ENCODE measurements at places on chromosomes 3 and 15. TPM values are rescaled to one million over a fixed set of nuclear protein-coding genes. Genes with fewer than 3 reads are reported as not detected.

Gene KBTBD13
- not detected for total RNA-seq

Gene UNC13C
- 52.6 TPM for total RNA-seq

Gene WDR72
- total RNA-seq = 0.46 TPM

Gene XCR1
- total RNA-seq = not detected

Gene PPP1R14D
- not detected for total RNA-seq

Gene KBTBD12
- total RNA-seq = 1.8 TPM

Gene SAXO2
- total RNA-seq = 14.8 TPM

Gene TM6SF1
- 5.8 TPM for total RNA-seq

Gene TWF2
- 24.0 TPM for total RNA-seq

Gene CPN2
- total RNA-seq = not detected

Data from diencephalon (tissue), 1 donor.